ENCODE measurements at places on chromosomes 4 and X. TPM values are rescaled to one million over a fixed set of nuclear protein-coding genes. Genes with fewer than 3 reads are reported as not detected.

Gene SMR3B
- not detected for polyA plus RNA-seq

Gene CTAG1B
- not detected for polyA plus RNA-seq

Gene NKX3-2
- not detected for polyA plus RNA-seq

- no peak for DNase-seq
Observed at GRCh38 chr4:54852054-54852453, 194.3 kb downstream of the KIT start.

DNA sequence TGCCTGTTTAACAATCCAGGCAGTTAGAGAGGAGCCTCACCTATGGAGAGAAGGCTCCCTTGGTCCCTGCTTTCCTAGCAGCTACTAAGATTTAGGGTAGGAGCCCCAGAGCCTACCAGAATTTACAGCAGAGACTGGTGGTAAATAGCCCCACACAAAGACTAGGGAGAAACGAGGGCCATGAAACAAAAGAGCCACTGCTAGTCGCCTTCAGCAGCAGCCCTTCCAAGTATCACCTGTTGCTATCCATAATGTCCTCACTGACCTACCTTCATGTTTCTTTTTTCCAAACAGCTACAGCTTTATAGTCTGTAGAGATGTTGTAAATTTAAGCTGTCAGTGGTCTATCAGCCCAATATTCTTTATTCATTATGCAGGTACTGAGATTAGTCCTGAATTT lies 25.3 kb downstream of the ARHGEF6 start:
- no peak for DNase-seq

- peak; percentile 25 for DNase-seq
Observed at GRCh38 chr4:112604589-112604988, 32.1 kb downstream of the ZGRF1 start.

DNA sequence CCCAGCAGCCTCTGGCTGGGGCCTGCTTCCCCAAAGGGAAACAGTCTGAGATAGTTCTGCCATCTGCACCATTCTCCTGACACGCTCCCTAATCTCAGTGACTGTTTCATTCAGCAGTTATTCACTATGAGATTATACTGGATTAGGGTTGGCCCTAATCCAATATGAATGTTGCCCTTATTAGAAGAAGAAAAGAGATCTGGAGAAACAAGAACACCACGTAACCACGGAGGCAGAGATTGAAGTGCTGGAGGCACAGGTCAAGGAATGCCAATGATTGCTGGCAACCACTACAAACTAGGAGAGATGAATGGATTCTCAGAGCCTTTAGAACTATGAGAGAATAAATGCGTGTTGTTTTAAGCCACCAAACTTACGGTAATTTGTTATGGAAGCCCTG lies 7.4 kb downstream of the ACOX3 start:
- DNase-seq, result no peak

- DNase-seq, result no peak
Observed at GRCh38 chrX:130084631-130085237, 25.6 kb downstream of the ELF4 start.

GRCh38 chrX:72020788-72021187 lies 110.1 kb downstream of the NHSL2 start:
- DNase-seq, result no peak

- DNase-seq, result no peak
Observed at GRCh38 chrX:125977851-125978250, 188.2 kb downstream of the DCAF12L2 start.

GRCh38 chrX:129077424-129078170 lies 445.7 kb downstream of the SMARCA1 start:
- no peak for DNase-seq

All from left renal pelvis (tissue), 4 donors.